ENCODE measurements at places on chromosomes 7 and 10.

DNA sequence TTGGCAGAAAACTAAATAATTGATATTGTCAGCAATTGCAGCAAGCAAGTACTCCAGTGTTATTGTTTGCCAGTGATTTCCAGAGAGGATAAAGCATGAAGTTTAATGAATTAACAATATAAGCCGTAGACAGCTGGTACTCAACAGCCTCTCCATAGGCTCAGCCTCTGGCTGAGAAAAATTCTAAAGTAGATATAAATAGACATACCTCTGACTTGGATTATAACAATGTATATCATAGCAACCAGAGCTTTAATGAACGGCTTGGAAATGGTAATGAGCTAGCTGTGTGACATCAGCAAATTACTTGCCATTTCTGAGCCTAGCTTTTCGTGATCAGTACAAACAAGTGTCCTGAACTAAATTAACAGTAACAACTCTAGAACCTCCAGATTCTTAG is 1055.4 kb upstream of the AUTS2 start:
- no peak for DNase-seq

DNA sequence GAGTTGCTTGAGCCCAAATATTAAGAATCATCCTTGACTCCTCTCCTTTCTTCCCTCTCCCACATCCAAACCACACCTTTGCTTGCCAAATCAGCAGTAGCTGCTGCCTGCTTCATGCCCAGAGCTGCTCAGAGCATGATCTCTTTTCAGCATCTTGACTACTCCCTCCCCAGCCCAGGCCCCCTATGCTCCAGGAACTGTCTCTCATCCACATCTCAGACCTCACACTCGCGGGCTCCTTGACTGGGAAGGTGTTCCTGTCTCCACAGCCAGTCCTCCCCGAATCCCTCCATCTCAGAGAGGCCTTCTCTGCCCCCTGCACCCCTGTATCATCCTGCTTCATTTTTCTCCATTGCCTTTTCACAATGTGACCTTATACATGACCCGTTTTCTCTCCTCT is 157.0 kb downstream of the DNAJB6 start:
- no peak for DNase-seq

GRCh38 chr7:78473021-78473420 is 674.4 kb downstream of the PHTF2 start:
- DNase-seq, result no peak

- no peak for DNase-seq
These were observed 53.1 kb downstream of the CUX1 start for GRCh38 chr7:101870361-101871062.

DNA sequence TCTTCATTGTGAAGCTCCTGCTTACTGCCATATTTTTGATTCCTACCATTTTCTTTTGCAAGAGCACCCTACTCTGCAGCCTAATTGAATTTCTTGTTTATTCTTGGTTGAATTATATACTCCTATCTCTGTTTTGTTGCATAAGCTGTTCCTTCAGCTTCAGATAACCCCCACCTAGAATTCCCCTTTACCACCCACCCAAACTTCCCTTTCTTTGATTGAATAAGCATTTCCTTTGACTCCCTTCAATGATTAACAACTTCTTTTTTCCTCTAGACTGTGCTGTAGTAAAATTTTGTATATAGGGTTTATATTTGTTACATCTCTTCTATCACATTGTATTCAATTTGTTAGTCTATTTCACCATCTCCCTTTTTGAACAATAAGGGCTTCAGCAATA is 168.1 kb downstream of the GPR37 start:
- DNase-seq, result no peak

DNA sequence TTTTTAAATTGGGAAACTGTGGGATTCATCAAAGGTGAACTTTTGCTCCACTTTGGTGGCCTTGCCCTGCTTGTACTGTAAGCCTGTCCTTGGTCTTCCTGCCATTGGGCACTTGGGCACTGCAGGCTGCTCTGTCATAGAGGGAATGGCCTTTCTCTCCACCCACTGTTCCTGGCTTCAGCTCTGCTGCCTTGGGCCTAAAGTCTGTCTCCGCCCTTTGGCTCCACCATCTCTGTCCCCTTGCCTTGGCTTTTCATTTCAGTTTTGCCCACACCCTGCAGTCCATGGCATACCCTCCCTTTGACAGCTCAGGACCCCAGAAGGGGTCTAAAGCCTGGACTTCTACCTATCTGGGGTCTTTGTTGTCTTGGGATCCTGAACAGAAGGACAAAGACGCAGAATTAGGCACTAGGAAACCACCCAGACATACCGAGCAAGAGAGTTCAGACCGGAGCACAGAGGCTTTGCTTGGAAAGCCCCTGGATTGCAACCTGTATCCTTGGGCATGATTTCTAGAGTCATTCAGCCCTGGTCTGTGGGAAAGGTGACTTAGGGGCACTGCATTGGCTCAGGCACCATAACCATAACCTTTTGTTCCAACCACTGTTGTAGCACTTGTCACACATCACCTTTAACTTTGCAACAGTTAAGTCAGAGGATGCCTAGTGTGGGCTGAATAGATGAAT is 5.2 kb upstream of the ARHGAP22 start:
- no peak for DNase-seq

- no peak for DNase-seq
These were observed 109.0 kb downstream of the ZMYND11 start for GRCh38 chr10:244227-244626.

Data from GM12892 (cell line).